ENCODE measurements at places on chromosomes 6 and 20.

- no peak for DNase-seq
These were observed 138.5 kb downstream of the RCAN2 start for GRCh38 chr6:46352541-46353268.

DNA sequence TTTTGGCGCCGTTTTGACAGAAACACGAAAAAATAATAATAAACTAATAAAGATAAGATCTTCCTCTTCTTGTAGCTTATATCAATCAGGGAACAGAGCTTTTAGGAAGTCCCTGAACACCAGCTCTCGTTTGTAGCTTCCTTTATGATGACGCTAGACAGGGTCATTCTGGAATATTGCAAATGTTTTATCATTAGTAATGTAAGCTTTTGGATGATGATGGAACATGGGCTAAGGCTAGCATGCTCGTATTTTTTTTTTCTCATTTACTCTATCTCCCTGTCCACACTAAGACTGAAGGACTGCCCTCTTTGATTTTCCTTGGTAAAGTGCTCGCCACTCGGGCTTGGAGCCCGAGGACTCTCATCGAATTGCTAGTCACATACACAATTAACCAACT is 22.1 kb upstream of the POM121L2 start:
- no peak for DNase-seq

- no peak for DNase-seq
These were observed 920 bp upstream of the RNF5 start for GRCh38 chr6:32177183-32177787.

DNA sequence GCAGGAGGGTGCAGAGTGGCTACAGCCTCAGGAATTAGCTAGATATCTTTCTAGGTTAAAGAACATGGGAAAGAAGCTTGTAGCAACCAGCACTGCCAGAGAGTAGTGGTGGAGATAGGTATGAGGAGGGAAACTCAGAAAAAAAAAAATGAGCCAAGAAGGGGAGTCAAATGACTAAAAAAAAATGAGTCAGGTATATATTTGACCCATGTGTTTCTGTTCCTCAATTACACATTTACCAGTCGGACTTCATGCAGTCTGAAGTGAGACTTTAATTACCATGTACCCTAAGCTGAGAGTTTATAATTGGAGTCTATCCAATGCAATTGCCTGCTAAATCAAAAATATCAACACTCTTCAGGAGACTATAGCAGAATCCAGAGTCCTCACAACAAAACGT is 964.6 kb downstream of the HACE1 start:
- no peak for DNase-seq

DNA sequence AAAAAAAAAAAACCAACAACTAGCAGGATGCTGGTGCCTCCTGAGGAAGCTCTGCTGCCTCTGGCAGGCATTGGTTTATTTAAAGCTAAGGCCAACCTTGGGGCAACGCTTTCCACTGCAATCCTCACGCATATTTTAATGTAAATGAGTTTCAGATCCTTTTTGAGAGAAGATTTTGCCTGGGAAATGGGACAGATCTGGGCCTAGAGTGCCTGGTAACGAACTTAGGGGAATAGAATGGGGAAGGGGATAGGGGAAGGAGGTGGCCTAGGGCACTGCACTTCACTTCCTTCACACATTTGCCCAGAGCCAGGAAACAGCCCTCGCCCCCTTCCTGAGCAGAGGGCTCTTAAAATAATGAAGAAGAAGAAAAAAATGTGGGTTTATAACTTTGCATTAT is 132.7 kb upstream of the TMEM170B start:
- DNase-seq, result no peak

DNA sequence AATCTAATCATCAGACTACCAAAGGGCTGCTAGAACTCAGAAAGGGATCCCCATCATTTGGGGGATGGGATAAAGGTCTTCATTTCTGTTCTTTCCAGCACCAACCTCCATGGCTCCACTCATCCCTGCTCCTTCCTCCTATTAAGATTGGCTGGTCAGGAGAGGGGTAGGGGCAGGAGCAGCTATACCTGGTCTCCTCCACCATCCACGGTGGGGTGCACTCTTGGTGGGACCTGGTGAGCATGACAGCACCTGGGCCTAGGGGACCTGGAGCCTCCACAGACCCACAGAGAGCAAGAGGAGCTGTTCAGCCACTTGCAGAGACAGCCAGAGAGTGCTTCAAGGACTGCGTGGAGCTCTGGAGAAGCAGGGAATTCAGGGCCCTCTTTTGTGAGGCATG is 6.1 kb upstream of the ULBP2 start:
- no peak for DNase-seq

DNA sequence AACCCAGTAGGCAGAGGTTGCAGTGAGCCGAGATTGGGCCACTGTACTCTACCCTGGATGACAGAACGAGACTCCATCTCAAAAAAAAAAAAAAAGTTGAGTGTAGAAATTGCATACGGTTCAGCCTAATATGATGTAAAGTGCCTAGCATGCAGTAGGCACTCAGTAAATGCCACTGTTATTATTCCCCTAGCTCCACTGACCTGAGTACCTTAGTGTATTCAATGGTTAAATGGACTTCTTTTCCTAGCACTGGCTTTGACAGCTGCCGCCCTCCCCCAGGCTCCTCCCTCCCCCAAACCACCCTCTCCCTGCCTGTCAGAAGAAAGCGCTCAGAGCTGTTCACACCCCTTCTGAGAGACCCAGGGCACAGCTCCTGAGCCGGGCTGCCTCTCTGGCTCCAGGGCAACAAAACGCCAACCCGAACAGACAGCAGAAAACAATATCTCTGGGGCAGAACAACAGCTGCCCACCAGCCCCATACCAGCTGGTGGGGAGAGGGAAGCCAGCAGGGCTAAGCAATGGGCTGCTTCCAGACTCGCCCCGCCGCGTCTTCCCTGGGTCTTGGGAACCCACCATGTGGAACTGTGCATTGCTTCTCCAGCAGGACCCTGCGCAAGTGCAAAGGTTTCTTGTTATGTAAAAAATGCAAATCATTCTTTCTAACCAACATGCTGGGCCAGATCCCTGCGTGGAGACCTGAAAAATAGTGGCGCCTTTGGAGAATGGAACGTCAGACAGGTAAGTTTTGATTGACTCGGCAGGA is 4.5 kb downstream of the CPNE5 start:
- DNase-seq, result no peak

DNA sequence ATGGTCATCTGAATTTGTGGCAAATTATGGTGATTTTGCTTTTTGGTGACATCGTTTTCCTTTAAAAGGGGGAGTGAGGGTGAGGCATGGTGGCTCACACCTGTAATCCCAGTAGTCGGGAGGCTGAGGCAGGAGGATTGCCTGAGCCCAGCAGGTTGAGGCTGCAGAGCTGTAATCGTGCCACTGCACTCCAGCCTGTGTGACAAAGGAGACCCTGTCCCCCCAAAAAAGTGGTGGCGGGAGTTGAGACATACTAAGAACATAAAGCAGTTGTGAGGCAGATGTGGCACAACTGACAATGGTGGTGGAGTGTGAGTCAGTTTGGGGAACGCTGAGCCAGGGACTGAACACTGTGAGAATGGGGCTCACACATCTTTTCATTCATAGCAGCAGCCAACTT is 45.5 kb downstream of the ADNP start:
- no peak for DNase-seq

GRCh38 chr6:37388578-37388977 is 34.8 kb downstream of the RNF8 start:
- DNase-seq, result no peak

DNA sequence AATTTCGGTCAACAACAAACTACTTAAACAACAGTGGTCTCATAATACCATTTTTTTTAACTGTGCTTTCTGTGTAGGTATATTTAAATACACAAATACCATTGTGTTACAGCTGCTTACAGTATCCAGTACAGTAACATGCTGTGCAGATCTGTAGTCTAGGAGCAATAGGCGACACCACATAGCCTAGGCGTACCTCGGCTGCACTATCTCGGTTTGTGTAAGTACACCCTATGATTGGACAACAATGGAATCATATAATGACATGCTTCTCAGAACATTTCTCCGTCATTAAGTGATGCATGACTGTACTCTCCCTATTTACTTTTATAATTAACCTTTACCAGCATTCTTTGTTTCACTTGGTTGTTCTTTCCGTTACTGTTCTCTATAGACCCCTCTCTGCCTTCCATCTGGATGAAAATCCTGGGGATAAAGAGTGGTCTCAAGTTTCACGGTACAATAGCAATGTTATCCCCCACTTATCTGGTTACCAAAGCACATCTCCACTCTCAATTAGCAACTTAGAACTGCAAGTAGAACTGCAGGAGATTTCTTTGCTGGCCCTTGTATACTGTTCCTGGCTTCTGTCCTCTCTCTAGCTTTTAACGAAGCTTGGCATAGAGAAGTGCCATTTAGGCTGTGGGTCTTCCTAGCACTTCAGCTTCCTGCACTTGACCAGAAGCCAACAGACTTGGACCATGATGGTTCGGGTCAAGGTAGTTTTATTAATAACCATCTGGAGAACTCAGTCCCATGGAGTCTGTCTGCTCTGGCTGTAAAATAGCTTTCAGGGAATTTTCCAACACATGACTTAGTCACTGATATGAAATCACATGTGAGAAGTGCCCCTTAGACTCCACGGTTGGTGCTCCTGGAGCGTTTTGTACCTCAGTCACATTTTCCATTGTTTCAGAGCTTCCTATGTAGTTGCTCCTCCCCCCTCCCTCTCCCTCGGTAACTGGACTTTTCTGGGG is 80.4 kb upstream of the POPDC3 start:
- DNase-seq, result no peak

DNA sequence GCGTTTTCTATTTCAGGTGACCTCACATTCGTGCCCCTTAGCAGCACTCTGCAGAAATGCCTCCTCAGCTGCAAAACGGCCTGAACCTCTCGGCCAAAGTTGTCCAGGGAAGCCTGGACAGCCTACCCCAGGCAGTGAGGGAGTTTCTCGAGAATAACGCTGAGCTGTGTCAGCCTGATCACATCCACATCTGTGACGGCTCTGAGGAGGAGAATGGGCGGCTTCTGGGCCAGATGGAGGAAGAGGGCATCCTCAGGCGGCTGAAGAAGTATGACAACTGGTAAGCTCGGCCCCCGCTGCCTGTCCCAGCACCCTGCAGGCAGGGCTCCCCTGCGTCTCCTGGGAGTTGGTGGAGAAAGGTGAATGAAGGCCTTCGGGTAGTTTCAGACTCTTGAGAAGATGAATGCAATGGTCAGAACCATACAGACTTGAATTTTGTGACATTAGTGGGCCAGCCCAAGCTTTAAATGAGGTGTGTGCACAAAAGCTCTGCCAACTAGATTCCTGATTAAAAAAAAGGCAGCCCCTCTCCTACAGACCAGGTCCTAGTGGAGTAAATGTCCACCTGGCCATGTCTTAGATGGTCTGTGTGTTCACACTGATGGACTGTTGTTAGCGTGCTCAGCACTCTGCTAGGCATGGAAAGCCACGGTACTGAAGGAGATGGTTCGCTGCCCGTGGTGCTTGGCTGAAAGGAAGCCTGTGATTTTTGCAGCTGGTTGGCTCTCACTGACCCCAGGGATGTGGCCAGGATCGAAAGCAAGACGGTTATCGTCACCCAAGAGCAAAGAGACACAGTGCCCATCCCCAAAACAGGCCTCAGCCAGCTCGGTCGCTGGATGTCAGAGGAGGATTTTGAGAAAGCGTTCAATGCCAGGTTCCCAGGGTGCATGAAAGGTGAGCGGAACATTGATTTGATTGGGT is 708 bp downstream of the PCK1 start:
- DNase-seq, result no peak

DNA sequence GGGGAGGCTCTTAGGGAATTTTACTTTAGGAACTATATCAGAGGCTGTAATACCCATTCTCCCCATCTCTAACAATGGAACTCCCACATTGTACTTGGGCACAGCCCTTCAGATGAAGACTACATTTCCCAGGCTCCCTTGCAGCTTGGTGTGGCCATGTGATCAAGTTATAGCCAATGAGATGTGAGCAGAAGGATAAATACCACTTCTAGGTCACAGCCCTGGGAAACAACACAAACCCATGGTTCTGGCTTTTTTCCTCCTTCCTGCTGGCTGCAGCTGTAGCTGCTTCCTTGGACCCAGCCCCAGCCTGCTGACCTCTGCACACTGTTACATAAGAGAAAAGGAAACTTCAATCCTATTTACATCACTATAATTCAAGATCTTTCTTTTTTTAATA is 445.9 kb upstream of the JARID2 start:
- DNase-seq, result no peak

- DNase-seq, result no peak
These were observed 311.8 kb upstream of the MMS22L start for GRCh38 chr6:97594844-97595243.

DNA sequence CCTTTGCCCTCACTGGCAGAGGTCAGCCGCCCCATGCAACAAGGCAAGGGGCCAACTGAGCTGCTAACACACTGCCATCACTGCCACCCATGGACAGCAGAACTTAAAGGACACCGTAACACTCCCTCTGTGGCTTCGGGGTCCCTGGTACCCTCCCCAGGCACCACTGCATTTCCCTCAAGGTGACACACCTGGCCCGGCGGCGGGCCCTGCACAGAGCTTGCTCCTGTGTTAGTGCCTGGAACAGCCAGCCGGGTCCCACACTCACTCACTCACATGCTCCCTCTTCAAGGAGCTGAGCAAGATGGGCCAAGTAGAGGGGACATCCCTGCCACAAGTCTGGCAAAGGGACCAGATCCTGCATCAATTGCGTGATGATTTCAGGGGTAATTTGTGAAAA is 126.5 kb upstream of the SOX4 start:
- DNase-seq, result no peak

- DNase-seq, result no peak
These were observed 514 bp upstream of the TSHZ2 start for GRCh38 chr20:52971498-52972189.

DNA sequence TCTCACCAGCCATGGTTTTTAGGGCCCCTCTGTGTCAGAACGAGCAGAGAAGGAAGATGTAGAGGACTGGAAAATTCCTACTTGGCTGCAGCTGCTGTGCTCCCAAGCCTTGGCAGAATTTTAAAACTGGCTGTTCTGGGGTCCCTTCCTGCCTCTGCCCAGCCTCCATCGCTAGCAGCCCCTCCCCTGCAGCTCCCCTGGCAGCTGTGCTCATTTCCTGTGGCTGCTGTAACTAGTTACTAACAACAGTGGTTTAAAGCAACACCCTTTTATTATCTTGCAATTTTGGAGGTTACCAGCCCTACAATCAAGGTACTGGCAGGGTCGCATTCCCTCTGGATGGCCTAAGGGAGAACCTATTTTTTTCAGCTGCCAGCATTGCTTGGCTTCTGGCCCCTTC is 3.7 kb upstream of the CST11 start:
- DNase-seq, result no peak

GRCh38 chr20:13139459-13140150 is 81.5 kb upstream of the ISM1 start:
- no peak for DNase-seq

- DNase-seq, result no peak
These were observed 120.2 kb downstream of the GMPR start for GRCh38 chr6:16358531-16359138.

Data from stimulated activated CD8-positive, alpha-beta memory T cell treated with anti-CD3 and anti-CD28 coated beads, Interleukin-4, amount 100 ng/mL, for 1 hour (primary cell).